ENCODE measurements at places on chromosomes 16 and 17.

GRCh38 chr16:48676836-48677235 is 66.9 kb upstream of the N4BP1 start:
- no peak for DNase-seq

DNA sequence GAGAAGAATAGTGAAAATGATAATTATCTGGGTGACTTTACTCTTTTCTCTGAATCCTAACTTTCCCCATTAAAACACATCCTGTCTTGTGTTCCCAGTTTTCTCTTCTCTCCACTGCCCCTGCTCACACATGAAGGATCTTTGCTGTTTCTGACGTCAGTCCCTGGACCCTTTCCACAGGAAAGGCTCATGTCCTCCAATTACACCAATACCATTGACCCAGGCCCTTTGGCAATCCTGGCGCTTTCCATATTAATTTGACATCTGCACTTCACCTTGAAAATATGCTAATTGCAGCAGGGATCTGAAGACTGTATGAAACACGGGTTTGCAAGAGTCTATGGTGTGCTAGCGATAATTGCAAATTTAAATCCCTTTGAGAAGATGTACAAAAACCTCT is 170.2 kb upstream of the GOT2 start:
- DNase-seq: no peak

GRCh38 chr16:1027501-1027815 is 45.1 kb upstream of the SSTR5 start:
- no peak for DNase-seq

DNA sequence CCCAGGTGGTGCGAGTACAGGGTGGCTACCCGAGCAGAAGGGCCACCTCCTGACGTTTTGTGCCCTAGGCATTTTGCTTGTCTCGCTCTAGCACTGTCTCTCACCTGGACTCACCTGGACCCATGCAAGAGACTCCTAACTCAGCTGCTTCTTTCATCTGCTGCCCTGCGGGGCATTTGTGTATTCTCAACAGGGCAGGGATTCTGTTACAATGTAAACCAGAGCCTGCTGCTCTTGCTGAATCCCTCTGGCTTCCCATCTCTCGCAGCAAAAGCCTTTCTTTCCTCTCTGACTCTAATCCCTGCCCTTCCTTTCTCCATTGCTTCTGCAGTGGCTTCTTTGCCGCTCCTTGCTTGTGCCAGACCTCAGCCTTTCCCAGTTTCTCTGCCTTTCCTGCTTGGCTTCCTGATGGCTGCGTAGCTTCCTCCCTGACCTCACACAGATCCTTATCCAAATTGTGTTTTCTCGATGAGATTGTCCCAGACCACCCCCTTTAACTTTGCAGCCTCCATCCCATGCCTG is 10.2 kb downstream of the ARSG start:
- DNase-seq: no peak
